ENCODE measurements at places on chromosomes 13 and 19.

DNA sequence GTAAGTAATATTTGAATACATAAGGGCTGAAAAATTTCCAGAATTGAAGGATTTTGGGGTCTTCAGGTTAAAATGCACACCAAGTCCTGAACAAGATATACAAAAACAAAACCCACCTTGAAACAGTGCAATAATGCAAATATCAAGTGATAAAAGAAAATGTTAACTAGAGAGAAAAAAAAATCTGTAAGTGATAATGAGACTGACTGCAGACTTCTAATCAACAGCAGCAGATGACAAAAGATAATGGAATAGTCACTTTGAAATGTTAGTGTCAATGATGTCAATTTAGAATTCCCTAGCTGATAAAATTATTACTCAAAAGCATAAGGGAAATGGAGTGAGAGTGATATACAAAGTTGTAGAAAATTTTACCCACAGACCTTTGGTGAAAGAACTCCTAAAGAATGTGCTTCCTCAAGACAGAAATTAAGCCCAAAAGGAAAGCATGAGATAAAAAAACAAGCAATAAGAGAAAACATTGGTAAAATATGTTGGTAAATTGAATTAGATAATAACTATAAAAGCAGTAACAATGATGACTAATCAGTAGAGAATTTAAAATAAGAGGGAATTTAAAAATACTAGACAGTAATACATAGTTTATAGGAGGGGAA is 12.4 kb upstream of the DGKH start:
- DNase-seq: no peak

GRCh38 chr19:10921910-10922637 is 6.4 kb downstream of the YIPF2 start:
- DNase-seq: no peak

DNA sequence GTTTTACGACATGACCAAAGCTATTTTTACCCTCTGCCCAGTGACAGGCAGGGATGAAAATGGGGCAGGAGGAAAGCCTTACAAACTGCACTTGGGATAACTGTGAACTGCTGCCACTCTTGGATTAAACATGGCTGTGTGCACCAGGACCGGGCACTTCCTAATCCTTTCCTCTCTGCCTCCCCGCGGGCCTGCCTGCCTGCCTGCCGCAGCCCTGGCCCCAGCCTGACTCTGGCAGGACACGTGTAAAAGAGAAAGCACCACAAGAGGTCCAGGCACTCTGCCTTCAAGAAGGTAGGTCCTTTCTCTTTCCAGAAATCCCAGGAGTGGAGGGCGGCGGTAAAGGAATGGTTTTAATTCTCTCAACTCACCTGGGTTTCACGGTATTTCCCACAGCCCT is 4.8 kb downstream of the TSHZ3 start:
- DNase-seq: no peak

DNA sequence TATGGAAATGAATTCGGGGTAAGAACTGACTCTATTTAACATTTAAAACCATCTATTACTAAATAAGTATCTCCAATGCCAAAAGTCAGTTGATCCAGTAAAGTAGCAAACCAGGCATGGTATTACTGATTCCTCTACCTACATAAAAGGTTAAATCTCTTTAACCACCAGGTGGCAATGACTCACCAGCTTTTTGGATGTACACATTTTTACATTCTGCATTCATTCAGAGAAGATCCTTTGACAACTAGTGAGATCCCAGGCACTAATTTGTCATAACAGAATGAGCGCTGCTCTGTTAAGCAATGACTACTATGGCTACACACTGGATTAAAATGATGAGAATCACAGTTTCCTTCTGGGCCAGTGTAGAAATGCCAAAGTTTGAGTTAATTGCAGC is 329.8 kb upstream of the GPC6 start:
- DNase-seq: no peak

DNA sequence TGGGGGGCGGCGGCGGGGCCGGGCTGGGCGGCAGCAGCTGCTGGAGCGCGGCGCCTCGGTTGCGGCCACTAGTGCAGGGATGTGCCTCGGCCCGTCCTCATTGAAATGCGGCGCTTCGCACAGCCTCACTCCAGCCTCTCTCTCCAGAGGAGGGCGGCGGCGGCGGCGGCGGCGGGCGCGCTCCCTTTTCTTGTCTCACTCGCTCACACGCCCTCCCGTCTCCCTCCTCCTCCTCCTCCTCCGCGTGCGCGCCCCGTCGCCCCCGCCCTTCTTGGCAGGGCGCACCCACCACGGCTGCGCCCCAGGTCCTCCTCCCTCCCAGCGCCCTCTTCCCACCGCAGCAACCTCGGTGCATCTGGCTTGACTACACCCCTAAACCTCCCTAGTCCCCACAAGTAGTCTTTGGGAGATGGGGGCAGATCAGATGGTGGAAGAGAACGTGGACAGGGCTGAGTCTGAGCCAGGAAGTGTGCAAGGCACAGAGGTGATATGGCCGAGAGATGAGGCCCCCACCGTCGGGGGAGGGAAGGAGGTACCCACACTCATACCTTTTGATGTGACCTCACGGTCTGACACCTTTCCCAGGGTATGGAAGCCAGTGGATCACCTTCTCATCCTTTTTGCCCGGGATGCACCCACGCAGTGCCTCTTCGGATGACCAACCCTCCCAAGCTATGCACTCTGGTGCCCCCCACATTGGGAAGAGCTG is at the start of gene DCLK1:
Gene DCLK1 (minus strand): TSS at position 161 of the 709 bp plus-strand sequence.
- DNase-seq: no peak

DNA sequence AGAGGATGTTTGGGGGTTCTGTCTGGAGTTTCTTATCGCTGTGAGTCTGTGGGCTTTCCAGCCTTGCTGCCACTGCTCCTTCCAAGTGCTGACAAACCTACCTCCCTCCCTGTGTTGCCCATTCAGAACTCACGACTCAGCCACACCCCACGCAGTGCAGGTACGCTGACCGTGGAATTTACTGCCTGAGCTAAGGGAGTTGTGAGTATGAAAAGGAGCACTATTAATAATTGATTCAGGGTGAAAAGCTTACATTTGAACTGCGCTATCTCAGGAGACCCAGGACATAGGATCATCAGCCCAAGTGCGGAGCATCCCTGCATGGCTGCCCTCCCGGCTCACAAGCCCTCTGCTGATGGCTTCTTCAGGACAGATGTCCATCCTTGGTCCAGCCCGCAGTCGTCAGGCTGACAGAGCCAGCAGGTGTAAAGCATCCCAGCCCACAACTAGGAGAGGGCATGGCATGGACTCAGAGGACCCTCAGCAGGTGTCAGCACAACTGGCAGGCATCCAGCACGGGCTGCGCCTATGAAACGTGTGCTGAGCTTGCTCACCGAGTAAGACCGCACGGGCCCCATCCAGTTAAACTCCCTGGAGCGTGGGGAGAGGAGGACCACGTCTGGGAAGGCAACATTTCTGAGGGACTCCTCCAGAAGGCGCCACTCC is 244.0 kb downstream of the COL4A1 start:
- DNase-seq: no peak

GRCh38 chr13:40208517-40208916 is 457.9 kb downstream of the FOXO1 start:
- DNase-seq: no peak

DNA sequence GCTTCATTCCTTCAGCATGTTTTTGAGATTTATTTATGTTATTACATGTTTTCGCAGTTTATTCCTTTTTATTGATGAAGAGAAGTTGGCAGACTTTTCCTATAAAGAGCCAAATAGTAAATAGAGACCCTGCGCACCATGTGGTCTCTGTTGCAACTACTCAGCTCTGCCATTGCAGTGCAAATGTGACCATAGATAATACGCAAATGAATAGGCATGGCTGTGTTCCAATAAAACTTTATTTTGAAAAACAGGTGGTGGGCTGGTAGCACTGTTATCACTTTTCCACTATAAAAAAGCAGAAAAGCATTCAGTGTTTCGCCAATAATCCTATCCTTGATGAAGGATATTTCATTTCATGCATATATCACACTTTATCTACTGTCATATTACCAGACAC is 95.0 kb downstream of the DNAJC3 start:
- no peak for DNase-seq

DNA sequence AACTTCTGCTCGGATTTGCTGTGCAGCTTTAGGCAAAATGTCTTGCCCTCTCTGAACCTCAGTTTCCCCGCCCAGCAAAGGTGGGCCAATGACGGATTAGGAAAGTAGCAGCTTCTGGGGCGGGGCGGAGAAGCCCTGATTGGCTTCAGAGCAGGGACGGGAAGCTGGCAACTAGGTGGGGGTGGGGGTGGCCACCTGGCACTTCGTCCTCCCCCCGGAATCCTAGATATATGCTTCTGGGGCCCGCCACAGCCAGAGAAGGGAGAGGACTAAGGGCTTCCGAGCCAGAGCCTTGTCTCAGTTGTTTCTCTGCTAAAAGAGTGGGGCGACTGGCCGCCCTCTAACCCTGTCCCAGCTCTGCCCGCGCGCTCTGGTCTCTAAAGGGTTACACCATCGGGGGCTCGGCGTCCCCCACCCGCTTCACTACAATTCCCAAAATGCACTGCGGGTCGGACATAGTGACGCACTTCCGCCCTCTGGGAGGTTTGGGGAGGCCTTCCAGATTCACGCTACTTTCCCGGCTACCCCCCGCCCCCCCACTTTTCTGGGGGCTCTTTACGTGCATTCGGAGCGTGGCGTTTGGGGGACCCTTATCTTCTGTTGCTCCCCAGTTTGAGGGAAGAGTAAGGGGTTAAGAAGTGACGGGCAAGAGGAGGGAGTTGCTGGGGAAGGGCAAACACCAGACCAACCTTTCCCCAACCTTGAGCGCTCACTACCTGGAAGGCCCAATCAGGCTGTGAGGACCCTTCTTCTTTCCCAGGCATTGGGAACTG is 672 bp upstream of the IRF2BP1 start:
- peak; percentile 92 for DNase-seq

DNA sequence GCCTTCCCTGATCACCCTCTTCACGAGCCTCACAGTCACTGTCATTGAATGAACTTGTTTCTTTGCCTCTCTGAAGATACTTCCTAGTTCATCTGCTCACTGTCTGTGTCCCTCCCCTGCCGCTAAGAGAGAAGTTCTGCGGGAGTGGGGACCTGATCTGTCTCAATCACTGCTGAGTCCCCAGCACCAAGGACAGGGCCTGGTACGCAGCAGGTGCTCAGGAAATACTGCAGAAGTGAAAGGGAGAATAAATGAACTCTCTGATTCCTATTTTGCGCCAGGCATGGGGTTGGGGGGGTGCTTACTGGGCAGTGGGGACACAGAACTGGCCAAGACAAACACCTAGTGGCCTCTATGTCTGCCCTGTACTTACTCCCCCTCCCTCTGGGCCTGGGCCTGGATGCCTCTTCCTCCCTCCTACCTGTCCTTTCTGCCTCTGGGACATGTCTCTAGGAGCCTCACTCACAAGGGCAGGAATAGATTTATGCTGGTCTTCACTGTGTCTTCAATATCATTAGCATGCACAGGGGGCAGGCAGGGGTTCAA is 17.5 kb downstream of the FCGBP start:
- no peak for DNase-seq

- no peak for DNase-seq
Observed at GRCh38 chr13:102017248-102017647, 384.6 kb downstream of the FGF14 start.

- peak; percentile 51 for DNase-seq
Observed at GRCh38 chr13:99028890-99029289, 51.0 kb upstream of the DOCK9 start.

- DNase-seq: peak; percentile 5
Observed at GRCh38 chr19:49019242-49019932, 2.5 kb upstream of the LHB start.

GRCh38 chr19:57010541-57010940 is 109.2 kb upstream of the USP29 start:
- DNase-seq: no peak

DNA sequence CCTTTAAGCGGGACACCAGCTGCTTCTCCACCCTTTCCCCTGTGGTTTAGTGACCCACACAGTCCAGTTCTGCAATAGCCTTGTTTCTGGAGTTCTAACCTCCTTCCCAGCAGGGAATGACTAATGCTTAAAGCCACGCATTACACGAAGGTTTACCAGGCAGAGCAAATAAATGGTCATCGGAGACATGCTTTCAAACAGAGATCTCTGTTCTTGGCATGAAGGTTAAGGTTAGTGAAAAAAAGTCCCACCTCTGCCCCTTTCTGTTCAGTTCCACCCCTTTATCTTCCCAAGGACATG is 25.3 kb upstream of the MEDAG start:
- DNase-seq: peak; percentile 64

DNA sequence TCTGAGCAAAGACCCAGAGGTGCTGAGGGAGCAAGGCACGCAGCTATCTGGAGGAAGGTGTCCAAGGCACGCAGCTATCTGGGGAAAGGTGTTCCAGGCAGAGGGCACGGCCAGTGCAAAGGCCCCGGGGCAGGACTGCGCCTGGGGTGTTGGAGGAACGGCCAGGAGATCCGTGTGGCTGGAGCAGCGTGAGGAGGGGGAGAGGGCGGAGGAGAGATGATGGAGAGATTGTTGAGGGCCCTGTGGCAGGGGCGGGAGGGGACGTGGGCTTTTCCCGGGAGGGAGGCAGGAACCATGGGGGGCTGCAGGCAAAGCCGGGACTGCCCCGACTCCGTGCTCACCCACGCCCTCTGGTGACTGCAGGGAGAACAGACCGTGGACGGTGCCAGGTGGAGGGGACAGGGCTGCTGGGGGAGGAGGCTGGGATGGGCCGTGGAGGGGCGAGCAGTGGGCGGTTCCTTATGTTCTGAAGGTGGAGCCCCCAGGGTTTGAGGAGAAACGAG is 13.3 kb upstream of the MISP start:
- peak; percentile 21 for DNase-seq

GRCh38 chr13:111270126-111270525 is 50.3 kb upstream of the TEX29 start:
- DNase-seq: no peak

DNA sequence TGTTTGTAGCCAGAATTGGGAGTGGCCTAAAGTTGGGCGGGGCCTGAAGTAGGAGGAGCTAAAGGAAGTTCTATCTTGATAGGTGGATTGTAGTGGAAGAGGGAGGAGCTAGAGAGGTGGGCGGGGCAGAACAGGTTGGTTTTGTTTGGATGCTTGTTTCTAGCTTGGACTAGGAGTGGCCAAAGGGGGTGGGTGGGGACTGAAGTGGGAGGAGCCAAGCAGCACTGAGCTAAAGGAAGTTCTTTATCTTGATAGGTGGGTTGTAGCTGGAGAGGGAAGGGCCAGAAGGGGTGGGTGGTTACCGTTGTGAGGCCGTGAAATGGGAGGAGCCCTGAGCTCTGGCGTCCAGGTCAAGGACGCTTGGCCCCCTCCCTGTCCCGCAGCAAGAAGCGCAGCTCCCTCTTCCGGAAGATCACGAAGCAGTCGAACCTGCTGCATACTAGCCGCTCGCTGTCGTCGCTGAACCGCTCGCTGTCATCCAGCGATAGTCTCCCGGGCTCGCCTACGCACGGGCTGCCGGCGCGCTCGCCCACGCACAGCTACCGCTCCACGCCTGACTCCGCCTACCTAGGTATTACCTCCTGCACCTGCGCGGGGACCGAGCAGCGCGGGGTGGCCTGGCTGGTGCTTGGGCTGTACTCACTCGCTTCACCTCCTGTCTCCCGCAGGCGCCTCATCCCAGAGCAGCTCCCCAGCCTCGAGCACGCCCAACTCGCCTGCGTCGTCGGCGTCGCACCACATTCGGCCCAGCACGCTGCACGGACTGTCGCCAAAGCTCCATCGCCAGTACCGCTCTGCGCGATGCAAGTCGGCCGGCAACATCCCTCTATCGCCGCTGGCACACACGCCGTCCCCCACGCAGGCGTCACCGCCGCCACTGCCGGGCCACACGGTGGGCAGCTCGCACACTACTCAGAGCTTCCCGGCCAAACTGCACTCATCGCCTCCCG is 8.0 kb downstream of the DNASE2 start:
- peak; percentile 60 for DNase-seq

GRCh38 chr13:27425158-27425917 is 919 bp downstream of the GTF3A start:
- DNase-seq: peak; percentile 58

GRCh38 chr19:50794074-50794875 is 4.1 kb downstream of the ACP4 start:
- DNase-seq: no peak

GRCh38 chr13:75222031-75222430 is 259.9 kb downstream of the TBC1D4 start:
- peak; percentile 37 for DNase-seq

All from inflammatory macrophage (primary cell).